ENCODE measurements at places on chromosomes 3 and 15. TPM values are rescaled to one million over a fixed set of nuclear protein-coding genes. Genes with fewer than 3 reads are reported as not detected.

- DNase-seq = peak; percentile 85
Observed at GRCh38 chr3:49839193-49839809, 17.1 kb downstream of the TRAIP start.

Gene HMCES
- 22.6 TPM for polyA plus RNA-seq

GRCh38 chr15:80684697-80685096, 10.4 kb upstream of the ABHD17C start:
- DNase-seq = peak; percentile 21

DNA sequence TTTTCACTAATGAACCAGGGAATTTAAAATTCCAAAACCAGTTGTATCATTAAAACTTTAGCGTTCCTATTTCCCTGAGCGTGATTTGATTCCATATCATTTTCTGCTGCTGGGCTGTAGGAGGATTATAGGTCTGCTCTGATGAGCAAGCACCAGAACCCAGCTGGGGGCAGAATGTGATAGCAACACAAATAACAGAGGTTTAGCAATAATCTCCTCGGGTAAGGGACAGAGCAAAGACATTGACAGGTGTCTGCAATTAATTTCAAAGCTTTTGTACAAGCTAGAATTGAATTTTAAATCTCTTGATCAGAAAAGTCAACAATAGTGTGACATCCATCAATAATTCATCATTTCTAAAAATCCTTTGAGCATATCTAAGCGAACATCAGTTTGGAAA, 163.4 kb upstream of the RAP2B start:
- DNase-seq = no peak

GRCh38 chr3:149507491-149508324, 33.2 kb downstream of the TM4SF4 start:
- DNase-seq = no peak

DNA sequence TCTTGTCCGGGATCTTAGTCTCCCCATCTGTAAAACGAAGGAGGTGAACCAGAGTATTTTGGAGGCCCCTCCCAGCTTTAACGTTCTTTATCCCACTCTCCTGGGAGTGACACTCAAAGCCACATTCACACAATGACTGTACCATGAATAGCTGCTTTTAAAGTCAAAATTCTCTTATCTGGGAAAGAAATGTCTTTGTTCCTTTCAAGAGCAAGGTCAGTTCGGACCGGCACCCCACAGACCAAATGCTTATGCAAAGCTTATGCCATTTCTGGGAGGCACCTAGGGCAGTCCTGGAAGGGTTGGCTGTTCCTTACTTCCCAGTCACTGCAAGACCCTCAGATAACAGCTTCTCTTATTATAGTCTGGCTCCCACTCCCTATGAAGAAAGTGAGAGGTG, 53.5 kb upstream of the WNT5A start:
- no peak for DNase-seq

GRCh38 chr3:182405759-182406158, 387.5 kb upstream of the ATP11B start:
- DNase-seq = no peak

DNA sequence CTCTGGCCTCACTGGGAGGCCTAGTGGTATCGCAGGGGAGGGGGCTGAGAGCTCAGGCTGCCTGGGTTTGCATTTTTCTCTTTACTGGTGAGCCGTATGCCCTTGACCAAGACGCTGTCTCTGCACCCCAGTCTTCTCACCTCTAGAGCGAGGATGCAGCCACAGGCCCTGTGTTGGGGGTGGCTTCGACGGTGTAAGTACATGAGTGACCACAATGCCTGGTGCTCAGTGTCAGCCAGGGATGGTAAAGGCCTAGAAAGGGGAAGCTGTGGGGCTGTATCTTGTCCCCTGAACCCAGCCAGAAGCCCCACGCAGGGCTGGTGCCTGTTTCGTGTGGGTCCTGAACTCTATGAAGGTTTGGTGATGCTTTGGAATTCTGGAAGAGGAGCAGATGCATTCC, 19.8 kb downstream of the SYNM start:
- DNase-seq = no peak

- no peak for DNase-seq
Observed at GRCh38 chr3:151436675-151437446, 24.0 kb downstream of the IGSF10 start.

- DNase-seq = peak; percentile 90
Observed at GRCh38 chr3:42061713-42062380, 29.3 kb upstream of the TRAK1 start.

- no peak for DNase-seq
Observed at GRCh38 chr3:191334346-191334893, 4.1 kb upstream of the UTS2B start.

- DNase-seq = peak; percentile 62
Observed at GRCh38 chr3:23762759-23763477, 42.8 kb upstream of the UBE2E1 start.

GRCh38 chr3:23256741-23257435, 53.8 kb downstream of the UBE2E2 start:
- peak; percentile 23 for DNase-seq

Gene DAZL
- 0.34 TPM for polyA plus RNA-seq

- DNase-seq = peak; percentile 12
Observed at GRCh38 chr3:128875556-128876120, 3.8 kb upstream of the ACAD9 start.

Gene MORC1
- polyA plus RNA-seq = not detected

GRCh38 chr3:105798381-105798934, 70.4 kb downstream of the CBLB start:
- DNase-seq = peak; percentile 56

Gene CKMT1B
- polyA plus RNA-seq = not detected

- peak; percentile 29 for DNase-seq
Observed at GRCh38 chr3:131007782-131008181, 18.8 kb downstream of the ASTE1 start.

- no peak for DNase-seq
Observed at GRCh38 chr3:72142028-72142427, 357.1 kb upstream of the PROK2 start.

DNA sequence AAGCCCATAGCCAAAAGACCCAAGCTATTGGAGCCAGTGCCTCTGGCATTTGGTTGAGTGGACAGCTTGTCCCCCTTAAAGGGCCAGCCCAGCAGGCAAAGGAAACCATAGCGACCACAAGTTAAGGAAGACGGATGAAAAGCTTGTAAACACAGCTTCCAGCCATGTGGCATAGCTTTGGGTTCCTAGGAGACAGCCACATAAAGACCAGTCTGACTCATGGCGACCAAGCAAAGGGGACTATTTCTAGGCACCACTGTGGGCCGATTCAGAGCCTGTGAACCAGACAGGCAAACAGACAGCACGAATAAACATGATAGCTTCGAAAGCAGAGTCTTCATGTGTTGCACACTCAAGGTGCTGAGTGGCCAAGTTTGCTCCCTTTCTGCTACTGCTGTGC, 30.5 kb upstream of the SRGAP3 start:
- peak; percentile 66 for DNase-seq

Gene GATA2
- polyA plus RNA-seq = 3.2 TPM

Gene CACNA2D2
- polyA plus RNA-seq = 0.02 TPM

DNA sequence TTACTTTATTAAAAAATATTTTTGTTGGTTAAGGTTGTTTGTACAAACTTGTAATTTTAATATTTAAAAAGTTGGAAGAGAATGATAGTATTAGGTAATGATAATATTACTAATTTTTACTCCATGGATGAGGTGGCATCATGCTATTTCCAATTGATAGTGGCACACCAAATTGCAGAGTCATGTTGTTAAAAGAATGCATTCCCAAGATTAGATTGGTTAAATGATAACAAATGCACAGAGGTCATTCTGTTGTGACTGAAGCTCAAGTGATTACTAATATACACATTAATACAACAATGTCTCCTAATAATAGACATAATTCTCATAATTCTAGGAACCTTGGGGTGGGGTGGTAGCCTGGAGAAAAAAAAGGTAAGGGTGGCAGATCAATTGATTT, 73.2 kb upstream of the ZBED2 start:
- DNase-seq = no peak

Gene CERS3
- not detected for polyA plus RNA-seq

GRCh38 chr3:19267040-19267439, 118.7 kb downstream of the KCNH8 start:
- no peak for DNase-seq

DNA sequence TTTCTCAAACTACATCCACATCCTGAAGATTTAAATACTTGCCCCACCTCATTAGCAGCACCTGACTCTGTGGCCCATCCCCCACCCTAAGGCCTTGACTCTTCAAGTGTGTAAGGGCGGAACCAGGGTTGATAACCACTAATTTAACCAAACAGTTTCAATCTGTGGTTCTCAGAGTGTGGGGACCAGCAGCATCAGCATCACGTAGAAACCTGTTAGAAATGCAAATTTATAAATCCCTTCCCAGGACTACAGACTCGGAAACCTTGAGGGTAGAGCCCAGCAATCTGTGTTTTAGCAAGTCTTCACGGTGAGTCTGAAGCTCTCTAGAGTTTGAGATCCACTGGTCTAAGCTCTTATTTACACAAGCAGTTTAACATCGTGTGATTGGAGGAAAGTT, 12.4 kb downstream of the GNB4 start:
- DNase-seq = no peak

Gene P3H2
- polyA plus RNA-seq = 24.2 TPM

GRCh38 chr3:38306941-38307340, 24.8 kb downstream of the SLC22A14 start:
- no peak for DNase-seq

GRCh38 chr15:69664572-69665571, 212.3 kb downstream of the RPLP1 start:
- DNase-seq = no peak

GRCh38 chr3:72494626-72495025, 353.6 kb downstream of the SHQ1 start:
- DNase-seq = peak; percentile 63

DNA sequence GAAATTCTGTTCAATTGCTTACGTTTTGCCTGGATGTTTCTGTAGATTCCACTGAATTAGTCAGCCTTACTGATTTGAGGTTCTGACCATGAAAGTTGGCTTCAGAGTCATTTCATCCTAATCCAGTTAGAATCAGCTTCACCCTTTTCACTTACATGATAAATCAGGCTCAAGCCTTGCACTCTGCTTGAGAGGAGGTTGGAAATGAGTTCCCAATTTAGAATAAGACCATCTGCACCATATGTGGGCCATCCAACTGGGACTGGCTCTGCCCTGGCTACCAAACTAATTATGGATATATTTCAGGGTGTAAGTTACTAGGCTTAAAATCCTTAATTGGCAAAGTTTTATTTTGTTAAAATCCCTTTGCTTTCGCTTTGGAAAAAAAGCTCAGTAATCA, 255.7 kb downstream of the CHL1 start:
- DNase-seq = no peak

DNA sequence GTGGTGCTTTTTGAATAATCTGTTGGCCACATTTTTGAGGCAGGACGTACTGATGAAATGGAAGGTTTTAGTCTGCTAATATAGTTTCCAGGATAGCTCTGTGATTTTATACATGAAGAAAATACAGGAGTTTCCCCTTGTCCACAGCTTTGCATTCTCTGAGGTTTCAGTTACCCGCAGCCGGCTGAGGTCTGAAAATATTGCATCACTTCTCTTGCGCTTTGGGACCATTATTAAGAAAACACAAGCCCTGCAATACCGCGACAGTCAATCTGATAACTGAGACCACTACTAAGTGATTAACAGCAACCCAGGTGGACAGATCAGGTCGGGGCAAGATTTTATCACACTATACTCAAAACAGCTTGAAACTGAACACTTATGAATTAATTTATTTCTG, 33.0 kb downstream of the BLM start:
- DNase-seq = peak; percentile 43

Gene OTOL1
- polyA plus RNA-seq = not detected

Gene MCTP2
- polyA plus RNA-seq = 3.6 TPM

Gene SEC22A
- 39.4 TPM for polyA plus RNA-seq

DNA sequence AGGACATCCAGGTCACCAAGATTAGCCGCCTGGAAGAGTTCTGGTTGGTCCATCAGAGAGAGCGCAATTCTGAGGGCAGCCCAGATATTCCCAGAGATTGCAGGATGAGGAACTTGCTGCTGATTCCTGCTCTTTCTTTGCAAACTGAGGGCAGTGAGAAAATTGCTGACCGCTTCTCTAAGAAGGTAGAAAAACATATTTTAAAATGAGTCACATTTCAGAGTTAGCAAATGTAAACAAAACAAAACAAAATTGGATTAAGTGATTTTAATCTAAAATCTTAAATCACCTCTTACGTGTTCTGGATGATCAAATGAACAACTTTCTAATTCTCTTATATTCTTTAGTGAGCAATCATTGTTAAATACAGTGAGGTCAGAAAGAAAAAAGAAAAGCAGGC, 149.0 kb downstream of the USP13 start:
- peak; percentile 42 for DNase-seq

Gene GOLGA8N
- 0.54 TPM for polyA plus RNA-seq

GRCh38 chr3:124816206-124816605, 71.0 kb downstream of the ITGB5 start:
- DNase-seq = no peak

- no peak for DNase-seq
Observed at GRCh38 chr3:53837331-53837730, 8.9 kb downstream of the CHDH start.

Gene WDR93
- polyA plus RNA-seq = not detected

DNA sequence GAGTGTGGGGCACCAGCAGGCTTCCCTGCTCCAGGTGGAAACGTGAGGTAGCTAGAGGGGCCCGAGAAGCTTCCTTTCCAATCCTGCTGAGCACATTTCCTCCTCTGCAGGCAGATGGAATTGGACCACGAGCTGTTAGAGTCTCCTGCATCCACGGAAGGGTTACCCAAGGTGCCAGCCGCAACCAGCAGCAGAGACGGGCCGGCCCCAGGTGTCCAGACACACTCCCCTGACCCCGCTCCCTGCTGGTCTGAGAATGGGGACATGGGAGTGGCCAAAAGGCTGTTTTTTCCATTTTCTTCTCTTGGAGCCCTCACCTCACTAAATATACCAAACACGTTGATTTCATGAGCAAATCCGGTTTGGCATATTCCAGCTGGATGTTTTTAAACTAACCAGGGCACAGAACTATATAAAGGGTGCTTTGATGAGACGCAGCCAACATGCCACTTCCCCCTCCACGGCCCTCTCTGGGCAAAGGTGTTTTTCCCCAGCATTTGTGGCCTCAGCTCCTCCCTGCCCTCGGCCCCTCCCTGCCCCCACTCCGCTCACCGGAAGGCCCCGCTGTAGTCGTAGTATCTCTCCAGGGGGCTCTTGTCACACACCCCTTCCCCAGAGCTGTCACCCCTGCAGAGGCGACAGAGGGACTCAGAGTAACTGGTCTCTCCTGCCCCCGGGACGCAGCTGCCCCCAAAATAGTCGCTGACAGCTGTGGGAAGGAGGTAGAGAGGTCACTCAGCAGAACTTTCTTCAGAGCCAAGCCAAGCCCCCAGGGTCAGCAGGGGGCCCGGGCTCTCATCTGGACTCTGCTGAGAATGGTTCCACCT, 7.0 kb downstream of the MELTF start:
- DNase-seq = no peak

DNA sequence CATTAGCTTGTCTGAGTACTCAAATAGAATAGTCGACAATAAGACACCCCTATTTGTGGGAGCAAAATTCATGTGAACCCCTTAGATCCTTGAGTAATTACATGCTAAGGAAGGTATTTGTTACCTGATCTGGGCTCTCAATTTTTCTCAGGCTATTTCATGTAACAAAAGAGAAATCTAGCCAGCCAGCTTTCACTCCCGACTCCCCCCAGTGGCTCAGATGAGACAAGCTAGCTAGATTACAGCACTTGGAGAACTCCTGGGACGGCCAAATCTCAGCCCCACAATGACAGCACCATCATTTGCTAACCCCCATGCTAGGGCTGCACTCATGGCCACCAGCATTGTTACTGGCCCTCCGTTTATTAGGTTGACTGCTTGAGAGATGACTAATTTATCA, 41.3 kb downstream of the GLDN start:
- peak; percentile 39 for DNase-seq

All from fibroblast of lung (primary cell).